ENCODE measurements at places on chromosomes 13 and 19. TPM values are rescaled to one million over a fixed set of nuclear protein-coding genes. Genes with fewer than 3 reads are reported as not detected.

GRCh38 chr19:3061182-3062161 is 823 bp downstream of the TLE5 start:
- peak; percentile 78 for DNase-seq

The MUC16 gene
- not detected for total RNA-seq

DNA sequence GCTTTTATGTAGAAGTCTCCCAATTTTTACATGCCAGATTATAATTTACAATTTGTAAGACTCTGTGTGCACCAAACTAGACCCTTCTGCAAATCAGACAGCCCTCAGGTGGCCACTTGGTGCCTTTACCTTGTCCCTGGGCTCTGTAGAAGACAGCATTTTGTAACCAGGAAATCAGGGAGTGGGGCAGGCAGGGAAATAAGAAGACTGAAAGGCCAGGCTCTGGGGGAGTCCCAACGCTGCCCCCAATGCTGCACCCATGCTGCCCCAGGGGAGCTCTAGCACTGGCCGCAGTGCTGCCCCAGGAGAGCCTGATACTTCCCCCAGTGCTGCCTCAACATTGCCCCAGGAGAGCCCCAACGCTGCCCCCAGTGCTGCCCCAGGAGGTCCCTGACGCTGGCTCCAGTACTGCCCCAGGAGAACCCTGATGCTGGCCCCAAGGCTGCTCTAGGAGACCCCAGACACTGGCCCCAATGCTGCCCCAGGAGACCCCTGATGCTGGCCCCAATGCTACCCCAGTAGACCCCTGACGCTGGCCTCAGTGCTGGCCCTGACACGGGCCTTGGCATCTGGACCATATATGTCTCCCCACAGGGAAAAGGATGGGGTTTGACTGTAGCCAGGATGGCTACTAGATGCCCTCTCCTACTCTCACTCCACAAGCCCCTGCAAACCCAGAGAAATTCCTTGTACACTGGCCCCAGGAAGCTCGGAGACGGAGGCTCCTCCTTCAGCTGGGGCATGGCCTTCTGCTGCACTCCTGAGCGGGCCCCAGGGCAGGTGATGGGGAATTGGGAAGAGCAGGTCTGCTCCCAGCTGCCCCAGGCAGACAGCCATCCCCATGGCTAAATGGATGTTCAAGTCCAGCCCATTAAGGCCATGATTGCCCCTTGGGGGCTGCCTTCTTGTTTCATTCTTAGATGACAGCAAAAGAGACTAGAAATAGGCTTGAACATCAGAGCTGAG is 23.6 kb downstream of the VSTM2B start:
- DNase-seq: no peak

GRCh38 chr13:63393112-63393511 is 1977.5 kb upstream of the PCDH20 start:
- DNase-seq: no peak

DNA sequence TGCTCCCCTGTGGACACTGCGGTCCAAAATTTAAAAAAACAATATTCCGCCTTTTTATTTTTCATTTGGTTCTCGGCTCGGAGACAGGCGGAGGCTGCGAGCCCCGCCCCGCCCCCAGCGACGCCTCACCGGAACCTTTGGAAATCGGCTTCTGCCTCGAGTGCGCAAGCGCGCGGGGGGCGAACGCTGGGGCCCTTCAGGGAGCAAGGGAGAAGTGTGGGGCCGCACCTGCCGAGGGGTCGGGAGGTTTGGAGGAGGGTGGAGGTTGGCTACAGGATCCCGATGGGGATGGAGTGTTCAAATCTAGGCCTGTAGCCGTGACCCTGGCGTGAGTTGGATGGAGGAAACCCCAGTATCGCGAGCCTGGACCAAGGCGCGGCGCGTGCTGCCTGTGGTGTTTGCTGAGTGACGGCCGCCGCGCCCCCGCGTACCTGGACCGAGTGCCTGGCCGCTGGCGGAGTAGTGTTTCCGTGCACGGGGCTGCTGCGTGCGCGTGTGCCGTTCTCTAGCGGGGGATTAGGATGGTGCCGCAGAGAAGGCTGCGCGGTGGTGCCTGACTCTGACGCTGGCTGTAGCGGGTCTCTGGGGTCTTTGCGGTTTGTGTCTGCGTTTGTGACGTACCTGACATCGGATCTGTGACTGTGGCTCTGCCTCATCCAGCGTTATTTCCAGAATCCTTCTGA is 565 bp upstream of the ZFP30 start:
- peak; percentile 94 for DNase-seq

The OR10H1 gene
- total RNA-seq: not detected

The RNF225 gene
- total RNA-seq: 0.97 TPM

Measured in Karpas-422 (cell line).